ENCODE measurements at places on chromosomes 3 and 15.

- DNase-seq = no peak
Observed at GRCh38 chr3:55362210-55362960, 124.7 kb downstream of the WNT5A start.

- DNase-seq = no peak
Observed at GRCh38 chr3:126442856-126443242, 32.8 kb downstream of the ZXDC start.

- peak; percentile 38 for DNase-seq
Observed at GRCh38 chr3:38453075-38453912, at the start of gene ACVR2B. TSS of gene ACVR2B (plus strand) at chr3:38453890. CDS start at chr3:38454323, 433 bp downstream.

- DNase-seq = no peak
Observed at GRCh38 chr3:65126527-65127410, 439.0 kb upstream of the ADAMTS9 start.

- no peak for DNase-seq
Observed at GRCh38 chr3:46208167-46208704, at the start of gene CCR1. TSS of gene CCR1 (minus strand) at chr3:46208313. CDS start at chr3:46204313, 4,000 bp downstream.

DNA sequence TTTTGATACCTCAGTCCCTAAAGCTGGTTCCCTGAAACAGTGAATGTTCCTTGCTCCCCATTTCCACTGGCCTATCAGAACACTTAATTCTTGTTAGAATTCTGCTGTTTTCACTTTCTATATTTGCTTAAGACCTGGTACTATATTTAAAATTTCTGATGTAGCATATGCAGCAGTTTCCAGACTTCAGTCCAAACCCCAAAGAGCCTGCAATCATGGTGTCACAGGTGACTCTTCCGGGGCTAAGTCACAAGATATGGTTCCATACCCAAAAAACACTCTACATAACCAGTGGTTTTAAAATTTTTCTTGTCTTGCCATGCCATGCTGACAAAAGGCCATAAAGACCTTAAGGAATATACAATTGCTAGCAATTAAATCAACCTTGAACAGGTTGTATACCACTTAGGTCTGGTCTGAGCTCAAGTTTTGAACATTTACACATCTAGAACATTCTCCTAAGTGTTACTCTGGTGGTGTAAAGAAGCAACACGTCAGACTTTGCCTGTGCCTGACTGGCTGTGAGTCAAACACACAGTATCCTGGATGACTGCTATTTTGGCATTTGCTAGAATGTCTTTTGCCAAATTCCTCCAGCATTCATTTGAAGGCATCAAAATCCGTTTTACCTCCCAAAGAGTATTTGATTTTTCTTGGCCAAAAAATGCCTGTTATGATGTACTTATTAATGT is 160.0 kb downstream of the FRMD5 start:
- no peak for DNase-seq

- no peak for DNase-seq
Observed at GRCh38 chr15:29887721-29888120, 65.5 kb upstream of the TJP1 start.

GRCh38 chr15:56038015-56038414 is 44.6 kb upstream of the NEDD4 start:
- no peak for DNase-seq

DNA sequence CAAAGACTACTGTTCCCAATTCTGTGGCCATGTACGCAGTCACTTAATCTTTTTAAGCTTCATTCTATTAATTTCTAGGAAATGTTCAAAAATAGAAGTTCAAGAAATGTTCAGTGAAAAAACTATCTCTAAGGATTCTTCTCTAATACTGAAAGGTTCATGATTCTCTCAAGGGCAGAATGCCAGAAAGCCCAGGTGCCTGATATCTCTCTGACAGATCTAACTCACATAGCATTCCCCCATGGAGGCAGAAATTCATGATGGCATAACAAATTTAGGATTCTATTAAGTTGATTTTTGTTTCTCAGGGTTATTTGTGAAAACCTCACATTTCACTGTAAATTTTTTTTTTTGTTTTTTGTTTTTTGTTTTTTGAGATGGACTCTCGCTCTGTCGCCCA is 17.5 kb downstream of the CHRM5 start:
- no peak for DNase-seq

All from stimulated activated CD4-positive, alpha-beta T cell treated with anti-CD3 and anti-CD28 coated beads, Interleukin-12 subunit alpha, Interleukin-12 subunit beta, amount 100 ng/mL, for 24 hours (primary cell).